ENCODE measurements at places on chromosomes 16 and 17.
A peak's percentile ranks its signal among the peaks of the same experiment; 100 is the strongest.

GRCh38 chr17:4836221-4836620 is 3.1 kb downstream of the MINK1 start:
- no peak for DNase-seq

DNA sequence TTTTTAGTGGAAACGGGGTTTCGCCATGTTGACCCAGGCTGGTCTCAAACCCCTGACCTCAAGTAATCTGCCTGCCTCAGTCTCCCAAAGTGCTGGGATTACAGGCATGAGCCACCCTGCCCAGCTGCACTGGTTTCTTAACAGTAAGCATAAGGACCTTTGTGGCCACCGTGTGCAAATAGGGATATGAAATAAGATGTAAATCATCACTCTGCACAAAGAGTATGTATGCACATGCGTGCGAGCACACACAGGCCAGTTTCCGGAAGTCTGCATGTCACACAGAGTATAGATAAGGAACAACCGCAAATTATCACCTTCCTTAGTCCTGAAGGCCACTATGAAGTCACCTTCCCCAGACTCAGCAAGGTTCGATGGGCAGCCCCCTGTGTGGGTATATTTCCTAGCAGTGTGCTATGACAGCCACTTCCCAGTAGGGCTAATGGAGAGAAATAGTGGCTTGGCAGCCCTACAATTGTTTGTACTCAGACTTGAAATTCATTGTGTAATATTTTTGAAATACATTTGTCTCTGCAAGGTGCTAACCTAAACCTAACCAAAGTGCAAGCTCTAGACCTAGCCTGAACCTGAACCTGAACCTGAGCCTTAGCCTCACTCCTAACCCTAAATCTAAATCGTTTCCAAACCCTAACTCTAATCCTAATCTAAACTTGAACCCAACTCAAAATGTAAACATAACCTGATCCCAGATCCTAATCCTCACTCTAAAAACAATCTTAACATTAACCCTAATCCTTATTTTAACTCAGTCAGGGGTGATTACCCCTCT is 48.4 kb upstream of the SKAP1 start:
- peak; percentile 11 for DNase-seq

GRCh38 chr16:56102906-56103305 is 88.4 kb upstream of the GNAO1 start:
- no peak for DNase-seq

- no peak for DNase-seq
These were observed 26.8 kb downstream of the NLRP1 start for GRCh38 chr17:5557485-5557884.

GRCh38 chr16:88300463-88300835 is 82.3 kb upstream of the ZNF469 start:
- DNase-seq = no peak

GRCh38 chr16:86337138-86337537 is 173.2 kb upstream of the FOXF1 start:
- no peak for DNase-seq

DNA sequence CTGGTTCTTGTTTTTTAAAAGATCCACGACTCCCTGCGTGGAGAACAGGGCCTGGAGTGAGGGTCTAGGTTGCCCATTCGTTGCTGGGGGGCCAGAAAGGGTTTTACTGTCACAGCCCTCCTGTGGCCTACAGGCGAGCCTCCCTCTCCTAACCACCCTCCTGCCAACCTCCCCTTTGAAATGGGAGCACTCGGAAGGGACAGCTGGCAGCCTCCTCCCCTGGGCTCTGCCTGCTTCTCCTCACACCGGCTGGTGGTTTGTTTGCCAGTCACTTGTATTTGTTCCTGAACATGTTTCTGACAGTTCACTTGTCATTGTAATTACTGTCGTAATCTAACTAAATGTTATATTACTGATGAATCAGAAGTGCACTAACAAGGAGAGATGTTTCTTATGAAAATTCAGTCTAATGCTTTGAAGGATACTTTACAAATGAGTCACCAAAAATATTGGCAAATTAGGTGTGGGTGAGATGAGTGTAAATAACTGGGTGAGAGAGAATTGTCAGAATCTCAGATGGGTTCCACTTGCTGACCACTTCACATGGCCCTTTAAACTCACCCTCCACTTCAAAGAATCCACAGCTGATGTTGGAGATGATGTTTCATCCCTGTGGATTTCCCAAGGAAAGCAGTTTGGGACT is 2.7 kb upstream of the SPPL2C start:
- no peak for DNase-seq

- DNase-seq = no peak
These were observed 38.9 kb upstream of the PLCG2 start for GRCh38 chr16:81740169-81740568.

GRCh38 chr16:4089811-4090301 is 26.4 kb downstream of the ADCY9 start:
- DNase-seq = no peak

DNA sequence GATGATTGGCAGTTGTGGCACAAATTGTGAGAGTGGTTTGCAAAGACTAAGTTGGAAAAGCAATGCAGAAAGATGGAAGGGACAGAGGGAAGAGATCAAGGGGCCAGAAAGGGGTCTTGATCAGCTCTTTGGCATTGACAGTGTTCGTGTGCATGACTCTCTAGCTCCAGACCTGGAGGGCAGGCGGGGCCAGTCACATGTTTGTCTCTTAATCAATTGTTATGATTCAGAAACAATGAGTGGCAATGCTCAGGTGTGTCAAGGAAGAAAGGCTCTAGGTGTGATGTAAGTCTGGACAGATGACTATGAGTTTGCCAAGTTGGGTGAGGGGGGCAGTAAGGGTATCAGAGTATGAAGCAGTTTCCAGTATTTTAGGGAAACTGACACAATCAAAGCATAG is 32.1 kb downstream of the WSB1 start:
- no peak for DNase-seq

DNA sequence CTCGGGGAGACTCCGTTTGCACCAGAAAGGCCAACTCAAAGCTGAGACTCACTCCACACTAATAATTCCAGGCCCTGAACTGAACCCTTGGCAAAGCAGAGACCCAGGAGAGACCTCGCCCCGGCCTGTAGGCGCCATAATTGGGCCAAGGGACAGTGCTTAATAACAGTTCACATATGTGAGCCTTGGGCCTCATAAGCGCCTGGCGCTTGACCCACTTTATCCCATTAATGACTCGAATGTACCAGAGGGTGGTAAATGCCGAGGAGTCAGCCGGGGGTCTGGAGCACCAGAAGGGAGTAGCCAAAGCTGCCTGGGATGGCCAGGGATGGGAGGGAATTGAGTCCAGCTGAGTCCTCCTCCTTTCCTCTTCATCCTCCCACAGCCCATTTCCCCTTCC is 24.6 kb downstream of the SLC6A4 start:
- DNase-seq = no peak

GRCh38 chr16:15885560-15886001 is 2.8 kb downstream of the CEP20 start:
- no peak for DNase-seq

DNA sequence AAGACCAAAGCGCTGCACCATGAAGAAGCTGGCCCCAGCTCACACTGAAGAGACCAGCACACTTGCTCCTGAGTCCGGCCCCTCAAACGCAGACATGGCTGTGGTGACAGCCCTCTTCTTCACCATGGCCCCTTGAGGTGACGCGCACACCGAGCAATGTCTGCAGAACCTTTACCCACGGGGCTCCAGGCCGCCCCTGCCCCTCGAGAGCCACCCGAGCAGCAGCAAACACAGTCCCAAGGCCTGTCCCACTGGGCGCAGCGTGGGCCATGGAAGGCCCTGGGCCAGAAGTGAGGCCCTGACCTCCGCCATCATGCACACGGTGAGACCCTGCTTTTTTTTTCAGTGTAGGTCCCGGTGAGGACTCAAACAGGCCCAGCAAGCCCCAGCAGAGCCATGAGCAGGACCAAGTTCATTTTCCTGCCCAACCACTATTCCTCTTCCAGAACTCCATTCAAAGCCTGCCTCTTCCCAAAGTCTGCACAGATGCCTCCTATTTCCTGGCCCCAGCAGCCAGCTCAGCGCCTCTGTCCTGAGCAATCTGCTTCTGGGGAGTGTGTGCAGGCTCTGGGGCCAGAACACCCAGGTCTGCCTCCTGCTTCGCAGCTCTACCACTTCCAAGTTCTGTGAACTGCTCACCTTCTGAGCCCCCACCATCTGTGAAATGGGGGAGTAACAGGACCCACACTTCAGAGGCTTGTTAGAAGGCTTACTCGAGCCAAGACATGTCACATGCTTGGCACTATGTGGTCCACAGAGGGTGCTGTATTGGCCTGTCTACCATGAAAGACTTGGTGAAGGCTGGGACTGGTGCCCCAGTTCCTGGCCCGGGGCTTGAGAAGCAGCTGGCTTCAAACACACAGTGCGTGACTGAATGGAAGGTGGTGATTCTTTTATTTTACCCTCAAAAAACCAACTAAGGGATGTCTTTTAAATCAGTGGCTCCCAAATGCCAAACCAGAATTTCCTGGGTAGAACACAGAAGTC is 35.7 kb upstream of the GSG1L start:
- no peak for DNase-seq

DNA sequence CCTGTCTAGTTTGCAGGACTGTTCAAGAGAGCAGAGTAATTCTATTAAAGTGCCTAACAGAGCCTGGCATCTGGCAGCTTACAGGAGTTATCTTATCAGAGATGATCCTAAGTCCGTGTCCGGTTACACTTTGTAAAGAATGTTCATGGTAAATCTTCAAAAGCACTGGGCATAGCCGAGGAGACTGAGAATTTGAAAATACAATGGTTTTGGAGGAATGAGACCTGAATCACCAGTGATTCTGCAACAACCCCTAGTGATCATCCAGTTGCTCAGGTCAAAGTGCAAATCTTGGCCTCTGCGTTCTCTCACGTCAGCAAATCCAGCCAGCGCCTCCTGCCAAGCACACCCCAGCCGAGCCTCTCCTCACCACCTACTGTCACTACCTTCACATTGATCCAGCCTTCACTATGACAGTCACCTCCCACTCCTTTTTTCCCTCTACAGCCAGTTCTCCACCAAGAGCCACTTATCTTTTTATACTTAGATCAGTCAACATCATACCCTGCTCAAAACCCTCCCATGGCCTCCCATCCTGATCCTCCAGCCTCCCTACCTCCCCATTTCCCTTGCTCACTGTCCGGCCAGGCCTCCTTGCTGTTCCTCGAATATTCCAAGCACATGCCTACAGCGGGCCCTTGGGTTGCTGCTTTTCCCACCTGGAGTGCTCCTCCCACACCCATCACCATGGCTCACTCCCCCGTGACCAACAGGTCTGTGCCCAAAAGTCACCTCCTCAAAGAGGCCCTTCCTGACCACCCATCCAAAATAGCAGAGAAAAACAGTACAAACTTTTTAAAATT is 57.4 kb upstream of the ERN1 start:
- DNase-seq = no peak

- DNase-seq = peak; percentile 36
These were observed 543 bp downstream of the TXNDC11 start for GRCh38 chr16:11742093-11742535.

DNA sequence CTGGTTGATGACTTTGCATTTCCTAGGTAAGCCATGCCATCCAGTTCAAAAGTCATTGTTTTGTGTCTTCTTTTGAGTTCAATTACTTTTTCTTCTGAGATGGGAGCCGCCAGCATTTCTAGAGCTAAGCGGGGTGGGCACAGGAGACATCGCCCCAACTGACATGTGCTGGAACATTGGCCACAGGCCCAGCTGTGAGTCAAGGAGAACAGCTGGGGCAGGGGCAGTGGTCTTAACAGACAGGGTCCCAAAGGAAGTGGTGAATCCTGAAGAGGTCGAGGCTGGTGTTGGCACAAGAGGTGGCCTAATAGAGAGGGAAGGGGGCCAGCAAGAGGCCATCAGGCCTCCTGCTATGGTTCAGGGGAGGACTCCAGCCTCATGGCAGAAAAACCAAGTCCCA is 17.1 kb downstream of the RAB11FIP4 start:
- no peak for DNase-seq

DNA sequence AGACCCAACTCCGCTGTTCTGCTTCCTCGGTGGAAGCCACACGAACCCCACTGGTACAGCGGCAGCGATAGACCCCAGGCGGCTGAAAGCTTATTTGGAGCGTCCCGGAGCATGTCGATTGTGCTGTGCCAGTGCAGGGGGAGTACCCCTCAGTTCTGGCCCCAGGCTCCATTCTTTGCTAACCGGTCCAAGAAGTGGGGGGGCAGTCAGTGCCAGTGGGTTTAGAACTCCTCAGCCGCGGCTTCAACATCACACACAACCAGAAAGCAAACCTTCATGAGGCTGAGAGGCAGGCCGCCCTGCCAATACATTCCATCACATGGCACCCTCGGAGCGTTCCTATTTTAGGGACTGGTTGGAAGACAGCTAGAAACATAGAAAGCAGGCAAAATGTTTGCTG is 1.7 kb upstream of the MNT start:
- DNase-seq = no peak

GRCh38 chr16:49776085-49776595 is 79.8 kb downstream of the ZNF423 start:
- DNase-seq = no peak

DNA sequence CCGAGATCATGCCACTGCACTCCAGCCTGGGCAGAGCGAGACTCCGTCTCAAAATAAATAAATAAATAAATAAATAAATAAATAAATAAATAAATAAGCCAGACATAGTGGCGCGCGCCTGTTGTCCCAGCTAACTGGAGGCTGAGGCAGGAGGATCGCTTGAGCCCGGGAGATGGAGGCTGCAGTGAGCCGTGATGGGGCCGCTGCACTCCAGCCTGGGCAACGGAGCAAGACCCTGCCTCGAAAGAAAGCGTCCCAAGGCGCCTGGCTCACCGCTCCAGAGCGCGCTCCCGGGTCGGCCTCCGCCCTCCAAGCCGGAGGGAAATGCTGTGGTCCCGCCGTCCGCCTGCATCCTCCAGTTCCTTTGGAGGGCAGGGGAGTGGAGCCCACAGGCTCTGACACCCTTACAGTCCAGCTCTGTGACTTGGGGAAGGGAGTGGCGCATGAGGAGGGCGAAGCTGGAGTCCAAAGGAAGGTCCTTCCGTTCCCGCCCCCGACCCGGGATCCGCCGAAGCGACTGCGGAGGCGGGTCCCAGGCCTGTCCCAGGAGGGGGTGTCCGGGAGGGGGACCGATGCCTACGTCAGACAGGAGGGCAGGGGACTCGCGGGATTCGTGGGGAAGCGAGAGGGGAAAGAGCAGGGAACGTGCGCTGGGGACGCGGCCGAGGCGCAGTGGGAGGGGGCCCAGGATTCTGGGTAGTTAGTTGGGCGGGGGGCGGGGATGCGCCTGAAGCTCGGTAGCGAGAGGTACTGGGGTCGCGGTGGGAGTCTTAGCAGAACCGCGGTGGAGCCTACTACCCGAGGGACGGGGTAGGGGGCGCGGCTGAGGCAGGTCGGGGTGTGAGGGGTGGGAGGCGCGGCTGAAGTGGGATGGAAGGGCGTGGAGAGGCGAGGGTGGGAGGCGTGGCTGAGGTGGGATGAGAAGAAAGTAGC is 8.4 kb upstream of the TRPV2 start:
- DNase-seq = no peak
